T-helper 2 cell (primary cell): ENCODE measurements at places on chromosomes 7 and 10.

GRCh38 chr7:157464111-157464970 is 127.5 kb downstream of the DNAJB6 start:
- DNase-seq: no peak

DNA sequence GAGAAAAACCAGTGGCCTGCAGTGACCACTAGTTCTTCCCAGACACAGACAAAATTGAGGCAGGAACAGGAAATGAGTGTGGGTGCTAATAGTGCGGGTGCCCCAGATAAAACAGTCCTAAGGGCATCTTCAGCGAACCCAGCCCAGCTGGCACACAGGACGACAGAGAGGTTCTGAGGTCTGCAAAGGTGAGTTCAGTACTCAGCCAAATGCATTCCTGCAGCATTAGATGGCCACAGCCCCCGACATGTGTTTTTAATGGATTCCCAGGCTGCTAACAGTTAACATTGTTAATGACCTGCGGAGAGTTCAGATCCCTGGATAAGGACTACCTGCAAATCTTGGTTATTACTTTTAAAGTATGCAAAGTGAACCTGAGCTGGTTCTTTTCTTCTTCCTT is 196.0 kb downstream of the HIBADH start:
- no peak for DNase-seq

- no peak for DNase-seq
Measured at GRCh38 chr10:17647326-17647725, 3.4 kb downstream of the STAM start.

DNA sequence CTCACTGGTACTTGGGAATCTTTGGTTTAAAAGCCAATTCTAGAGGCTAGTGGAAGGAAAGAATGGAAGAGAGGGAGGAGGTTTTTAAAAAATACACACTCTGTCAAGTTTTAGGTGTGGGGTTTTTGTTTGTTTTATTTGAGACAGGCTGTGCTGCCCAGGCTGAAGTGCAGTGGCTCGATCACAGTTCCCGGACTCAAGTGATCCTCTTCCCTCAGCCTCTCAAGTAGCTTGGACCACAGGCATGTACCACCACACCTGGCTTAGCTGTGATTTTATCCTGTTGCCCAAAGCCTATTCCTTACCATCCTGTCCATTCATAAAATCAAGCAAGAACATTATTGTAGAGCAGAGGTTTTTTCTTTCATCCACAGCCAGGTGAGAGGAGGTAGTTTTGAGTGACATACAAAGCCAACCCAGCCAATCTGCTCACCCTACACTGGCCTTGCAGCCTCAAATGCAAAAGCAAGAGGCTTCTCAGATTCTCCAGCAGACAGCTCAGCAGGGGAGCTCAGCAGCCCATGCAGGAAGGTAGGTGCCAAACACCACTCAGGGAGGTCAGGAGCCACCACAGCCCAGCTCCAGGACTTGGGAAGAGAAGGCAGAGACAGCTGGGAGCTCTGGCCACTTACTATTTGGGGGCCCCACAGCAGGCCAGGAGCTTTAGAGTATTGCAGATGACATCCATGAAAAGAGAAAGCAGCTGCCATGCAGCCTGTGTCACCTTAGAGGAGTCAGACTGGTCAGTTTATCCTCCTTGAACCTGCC is 65.8 kb downstream of the TMEM209 start:
- DNase-seq: no peak

DNA sequence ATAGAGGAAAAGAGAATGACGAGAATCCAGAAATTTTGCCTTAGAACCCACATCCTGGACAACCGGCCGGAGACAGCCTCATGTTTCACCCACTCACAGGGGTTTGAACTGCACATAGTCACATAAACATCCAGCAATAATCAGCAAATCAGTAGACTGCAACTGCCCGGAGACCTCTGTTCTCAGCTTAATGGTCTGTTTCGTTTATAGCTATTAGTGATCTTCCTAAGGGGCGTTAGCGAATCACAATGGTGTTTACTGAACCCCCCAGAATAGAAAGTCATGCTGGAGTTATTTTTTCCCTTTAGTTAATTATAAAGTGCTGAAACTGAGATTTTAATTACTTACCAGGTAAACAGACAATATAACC is 98.4 kb downstream of the SFMBT2 start:
- DNase-seq: no peak

- no peak for DNase-seq
Measured at GRCh38 chr10:35606430-35606829, 1.3 kb downstream of the GJD4 start.

DNA sequence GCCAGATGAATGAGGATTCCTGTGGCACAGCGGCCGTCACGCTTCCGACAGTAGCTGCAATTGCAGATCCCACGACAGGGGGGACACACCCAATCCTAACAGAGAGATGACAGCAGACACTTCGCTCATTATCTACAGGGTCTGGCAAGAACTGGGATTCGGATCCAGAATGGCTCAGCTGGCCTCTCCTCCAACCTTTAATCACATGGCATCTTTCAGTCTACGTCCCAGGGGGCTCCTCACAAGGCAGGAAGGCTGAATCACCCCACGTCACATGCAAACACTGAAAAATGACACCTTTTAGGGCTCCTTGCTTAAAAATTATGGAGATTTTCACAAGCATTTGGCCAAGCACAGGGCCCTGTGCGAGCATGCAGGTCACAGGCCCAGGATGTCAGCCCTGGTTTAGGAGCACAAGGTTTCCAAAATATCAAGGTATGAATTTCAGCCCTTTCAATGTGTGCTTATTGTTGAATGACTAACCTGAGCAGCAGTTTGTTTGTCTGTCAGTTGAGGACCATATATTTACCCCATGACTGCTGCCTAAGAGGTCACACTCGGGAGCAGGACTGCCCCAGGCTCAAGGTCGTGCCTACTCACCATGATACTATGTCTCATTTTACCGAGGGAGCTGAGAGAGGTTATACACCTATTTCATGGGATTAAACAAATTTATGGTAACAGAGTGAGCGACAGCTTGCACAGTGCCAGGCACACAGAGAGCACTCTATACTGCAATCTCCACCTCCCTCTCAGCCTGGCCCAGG is 42.5 kb downstream of the CDCA7L start:
- no peak for DNase-seq

GRCh38 chr10:13395540-13395939 is 47.4 kb upstream of the SEPHS1 start:
- DNase-seq: no peak

- no peak for DNase-seq
Measured at GRCh38 chr10:126479280-126479895, 91.1 kb upstream of the ADAM12 start.

DNA sequence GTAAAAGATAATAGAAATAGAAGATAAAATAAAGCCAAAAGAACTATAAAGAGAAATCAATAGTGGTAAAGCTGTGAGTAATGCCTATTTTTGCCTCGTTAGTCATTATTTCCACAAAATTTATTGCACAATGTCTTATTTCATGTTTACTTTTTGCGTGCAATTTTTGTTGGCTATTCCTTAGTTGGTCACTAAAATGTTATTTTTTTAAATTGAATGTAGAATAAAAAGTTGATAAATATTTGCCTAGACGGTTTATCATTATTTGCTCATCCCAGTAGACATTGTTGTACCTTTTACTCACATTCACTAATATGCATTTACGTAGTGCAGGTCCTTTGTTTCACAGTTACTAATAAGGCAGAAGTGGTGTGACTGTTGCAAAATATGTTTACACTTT is 227.8 kb upstream of the BMPER start:
- DNase-seq: no peak
